HT-29 (cell line): ENCODE measurements at places on chromosomes 5 and 9. TPM values are rescaled to one million over a fixed set of nuclear protein-coding genes. Genes with fewer than 3 reads are reported as not detected.
A peak's percentile ranks its signal among the peaks of the same experiment; 100 is the strongest.

CENPK gene
- total RNA-seq, result 19.7 and 20.8 TPM in 2 replicates

NFIB gene
- 13.6 and 29.5 TPM in 2 replicates for total RNA-seq

ARAP3 gene
- total RNA-seq, result 0.21 and 0.38 TPM in 2 replicates

OR1J2 gene
- not detected in 2 replicates for total RNA-seq

GRCh38 chr5:92494508-92494907, 1086.5 kb downstream of the NR2F1-AS1 start:
- no peak for DNase-seq

DNA sequence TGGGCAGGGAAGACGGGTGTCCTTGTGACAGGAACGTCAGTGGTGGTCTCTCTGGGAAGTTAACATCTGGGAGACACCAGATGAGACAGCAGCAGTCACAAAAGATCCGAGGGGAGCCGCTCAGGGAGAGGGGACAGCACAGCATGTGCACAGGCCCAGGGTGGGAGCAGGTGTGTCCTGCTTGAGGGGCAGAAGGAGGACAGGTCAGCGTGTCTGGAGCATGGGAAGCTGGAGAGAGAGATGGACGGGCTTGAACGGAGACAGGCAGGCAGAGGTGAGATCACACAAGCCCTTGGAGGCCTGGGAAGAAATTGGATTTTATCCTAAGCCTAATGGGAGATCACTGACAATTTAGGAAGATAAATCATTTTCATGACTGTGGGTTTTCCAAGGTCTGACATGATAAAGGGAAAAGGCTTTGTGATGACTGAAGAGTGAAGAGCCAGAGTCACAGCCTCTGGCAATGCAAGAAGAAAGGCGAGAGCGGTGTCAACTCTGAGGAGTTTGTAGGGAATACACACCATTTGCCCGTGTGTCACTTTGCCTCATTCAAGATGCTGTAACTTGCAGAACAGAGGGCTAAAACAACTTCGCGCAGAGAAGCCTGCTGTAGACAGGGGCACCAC, 88.3 kb downstream of the FSTL4 start:
- DNase-seq, result no peak

- no peak for DNase-seq
Measured at GRCh38 chr9:76349865-76350264, 44.4 kb downstream of the RFK start.

GRCh38 chr5:176624142-176624541, 6.2 kb downstream of the SNCB start:
- DNase-seq, result no peak

DNA sequence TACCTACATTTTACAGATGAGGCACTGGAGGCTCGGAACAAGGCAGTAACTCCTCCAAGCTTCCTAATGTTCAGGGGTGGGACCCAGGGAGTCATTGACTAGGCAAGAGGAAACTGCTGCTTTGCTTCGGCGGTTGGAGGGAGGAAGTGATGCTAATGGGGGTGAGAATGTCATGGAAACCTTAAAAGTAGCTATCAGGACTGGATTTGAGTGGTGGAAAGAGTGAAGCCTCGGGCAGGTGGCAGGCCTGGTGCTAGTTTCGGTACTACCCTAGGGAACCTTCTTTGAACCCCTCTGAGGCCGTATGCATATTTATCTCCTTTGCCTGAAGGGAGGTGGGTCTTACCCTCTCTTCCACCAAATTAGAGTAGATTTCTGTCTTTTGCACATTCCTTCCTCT, 1.6 kb downstream of the BSPRY start:
- DNase-seq, result no peak

DNA sequence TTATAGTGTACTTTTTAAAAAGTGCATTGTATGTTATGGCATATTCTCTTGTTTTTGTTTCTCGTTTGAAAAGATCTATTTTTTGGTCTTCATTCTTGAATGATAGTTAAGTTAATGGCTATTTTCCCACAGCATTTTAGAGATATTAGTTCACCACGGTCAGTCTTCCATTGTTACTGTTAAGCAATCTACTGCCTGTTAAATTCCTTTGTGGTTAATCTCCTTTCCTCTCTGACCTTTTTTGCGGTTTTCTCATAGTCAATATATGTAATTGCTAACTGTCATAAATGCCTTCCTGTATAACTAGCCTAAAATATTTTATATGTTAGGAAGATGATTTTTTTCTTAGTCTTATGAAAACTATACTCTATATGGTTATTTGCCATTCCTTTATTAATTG, 250.8 kb upstream of the FBXL7 start:
- DNase-seq, result peak; percentile 71

DNA sequence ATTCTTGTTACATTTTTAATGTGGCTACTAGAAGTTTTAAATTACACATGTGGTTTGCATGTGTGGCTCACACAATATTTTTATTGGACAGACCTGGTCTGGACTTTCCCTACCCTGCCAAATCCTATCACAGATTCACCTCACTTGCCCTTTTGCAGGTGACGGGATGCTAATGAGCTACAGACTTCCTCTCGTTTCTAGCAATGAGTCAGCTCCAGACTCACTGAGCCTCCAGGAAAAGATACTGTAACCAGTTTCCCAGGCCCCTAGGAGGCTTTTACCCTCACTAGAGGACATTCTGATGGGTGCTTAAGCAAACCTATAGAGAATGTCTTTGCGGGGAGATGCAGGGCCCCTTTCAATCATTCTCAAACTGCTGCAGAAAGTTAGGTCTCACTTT, 135.4 kb downstream of the WDR41 start:
- no peak for DNase-seq

DNA sequence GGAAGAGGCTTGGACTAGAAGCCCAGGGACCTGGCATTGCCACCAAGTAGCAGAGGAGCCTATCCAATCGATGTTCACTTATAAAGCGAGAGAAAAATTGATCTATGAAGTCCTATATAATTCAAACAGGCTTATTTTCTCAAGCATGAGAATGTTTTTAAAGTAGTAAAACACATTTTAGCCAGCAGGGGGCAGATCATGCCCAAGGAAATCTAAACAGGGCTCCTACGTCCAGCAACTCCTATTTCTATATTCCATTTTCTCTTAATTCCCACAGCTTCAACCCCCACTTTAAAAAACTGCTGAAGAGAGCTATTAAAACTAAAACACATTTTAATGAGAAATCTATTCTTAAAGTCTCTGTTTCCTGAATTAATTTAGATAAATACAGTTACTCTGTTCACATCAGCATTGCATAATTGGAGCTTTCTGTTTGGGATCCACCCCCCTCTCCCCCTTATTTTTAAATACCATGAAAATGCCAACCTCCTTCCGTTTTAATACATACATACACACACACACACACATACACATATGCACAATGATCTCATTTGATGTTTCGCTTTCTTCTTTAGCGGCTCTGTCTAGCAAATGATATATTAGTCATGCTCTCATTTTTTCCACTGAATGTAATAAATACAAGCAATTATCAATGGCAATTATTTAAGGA, 144.9 kb downstream of the MYO10 start:
- peak; percentile 87 for DNase-seq

- DNase-seq, result no peak
Measured at GRCh38 chr5:83450183-83450966, 21.2 kb upstream of the VCAN start.

DNA sequence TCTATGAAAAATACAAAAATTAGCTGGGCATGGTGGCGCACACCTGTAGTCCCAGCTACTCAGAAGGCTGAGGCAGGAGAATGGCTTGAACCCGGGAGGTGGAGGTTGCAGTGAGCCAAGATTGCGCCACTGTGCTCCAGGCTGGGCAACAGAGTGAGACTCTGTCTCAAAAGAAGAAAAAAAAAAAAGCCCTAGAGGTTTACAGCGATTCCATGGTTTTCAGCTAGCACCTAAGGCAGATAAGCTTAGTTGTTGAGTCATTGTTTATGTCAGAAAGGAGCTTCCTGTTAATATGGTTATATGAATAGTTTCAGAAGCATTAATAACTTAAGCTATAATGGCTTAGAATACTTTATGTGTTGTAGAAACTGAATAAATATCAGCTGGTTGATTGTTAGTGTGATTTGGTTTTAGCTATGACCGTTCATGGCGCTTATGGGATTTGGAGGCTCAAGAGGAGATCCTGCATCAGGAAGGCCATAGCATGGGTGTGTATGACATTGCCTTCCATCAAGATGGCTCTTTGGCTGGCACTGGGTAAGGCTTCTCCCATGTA, 13.0 kb downstream of the RNF183 start:
- no peak for DNase-seq

GRCh38 chr5:171149772-171150171, 159.3 kb upstream of the TLX3 start:
- no peak for DNase-seq

GRCh38 chr9:78278177-78278777, 18.6 kb upstream of the PSAT1 start:
- no peak for DNase-seq

DNA sequence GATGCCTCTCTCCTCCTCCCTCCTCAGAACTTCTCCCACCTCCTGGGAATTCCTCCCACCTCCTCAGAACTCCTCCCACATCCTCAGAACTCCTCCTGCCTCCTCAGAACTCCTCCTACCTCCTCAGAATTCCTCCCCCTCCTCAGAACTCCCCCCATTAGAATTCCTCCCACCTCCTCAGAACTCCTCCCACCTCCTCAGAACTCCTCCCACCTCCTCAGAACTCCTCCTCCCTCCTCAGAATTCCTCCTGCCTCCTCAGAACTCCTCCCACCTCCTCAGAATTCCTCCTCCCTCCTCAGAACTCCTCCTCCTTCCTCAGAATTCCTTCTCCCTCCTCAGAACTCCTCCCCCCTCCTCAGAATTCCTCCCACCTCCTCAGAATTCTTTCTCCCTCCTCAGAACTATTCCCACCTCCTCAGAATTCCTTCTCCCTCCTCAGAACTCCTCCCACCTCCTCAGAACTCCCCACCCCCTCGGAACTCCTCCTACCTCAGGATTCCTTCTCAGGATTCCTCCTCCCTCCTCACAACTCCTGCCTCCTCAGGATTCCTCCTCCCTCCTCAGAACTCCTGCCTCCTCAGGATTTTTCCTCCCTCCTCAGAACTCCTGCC, 23.9 kb downstream of the SLC46A2 start:
- DNase-seq, result peak; percentile 54
